ENCODE measurements at places on chromosomes 11 and 22.

- no peak for DNase-seq
Observed at GRCh38 chr22:19438298-19438697, 6.0 kb downstream of the MRPL40 start.

DNA sequence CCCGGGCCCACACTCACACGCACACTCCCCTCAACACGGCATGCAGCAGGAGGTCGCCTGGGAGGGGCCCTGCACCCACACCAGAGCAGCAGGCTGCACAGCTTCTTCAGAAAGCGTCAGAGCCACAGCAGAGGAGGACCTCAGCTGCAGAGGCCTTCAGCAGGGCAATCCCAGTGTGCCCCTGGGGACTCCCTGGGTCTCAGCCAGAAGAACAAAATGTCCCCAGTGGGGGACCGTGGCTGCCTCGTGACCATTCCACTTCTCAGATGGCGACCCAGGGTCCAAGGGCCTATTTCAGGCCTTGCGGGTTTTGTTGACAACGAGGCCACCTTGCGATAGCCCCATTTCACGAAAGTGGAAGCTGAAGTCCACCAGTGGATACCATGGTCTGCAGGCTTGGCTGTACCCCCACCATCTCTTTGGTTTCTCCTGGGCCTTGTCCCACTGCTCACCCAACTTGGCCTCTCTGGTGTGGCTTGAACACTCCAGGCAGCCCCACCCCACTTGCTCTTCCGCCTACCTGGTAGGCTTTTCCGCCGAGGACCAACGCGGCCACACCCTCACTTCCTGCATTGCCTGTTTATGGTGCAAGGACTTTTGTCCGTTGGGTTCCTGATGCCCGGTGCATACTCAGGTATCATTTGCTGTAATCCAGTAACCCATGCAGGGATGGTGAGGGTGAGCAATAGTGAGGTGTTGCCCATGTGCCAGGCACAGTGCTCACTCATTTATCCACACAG is 38.1 kb downstream of the MB start:
- DNase-seq: no peak

- no peak for DNase-seq
Observed at GRCh38 chr22:21663738-21664137, 2.1 kb upstream of the PPIL2 start.

DNA sequence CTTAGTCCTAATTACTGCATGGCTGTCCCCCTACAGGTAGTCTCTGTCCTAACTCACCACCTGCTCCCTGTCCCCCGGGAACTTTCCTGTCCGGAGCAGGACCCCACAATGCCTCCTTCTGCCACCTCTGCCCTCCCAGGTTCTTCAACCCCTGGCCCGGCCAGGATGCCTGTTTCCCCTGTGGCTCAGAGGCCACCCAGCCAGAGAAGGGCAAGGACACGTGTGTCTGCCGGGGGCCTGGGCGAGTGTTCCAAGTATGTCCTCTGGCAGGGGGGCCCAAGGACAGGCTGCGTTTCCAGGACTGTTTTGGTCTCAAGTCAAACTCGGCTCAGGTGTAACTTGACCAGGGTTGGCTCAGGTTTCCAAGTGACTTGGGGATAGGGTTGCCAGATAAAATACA is 63.8 kb downstream of the BTG4 start:
- no peak for DNase-seq

- no peak for DNase-seq
Observed at GRCh38 chr11:105236664-105237063, 97.1 kb upstream of the CARD18 start.

DNA sequence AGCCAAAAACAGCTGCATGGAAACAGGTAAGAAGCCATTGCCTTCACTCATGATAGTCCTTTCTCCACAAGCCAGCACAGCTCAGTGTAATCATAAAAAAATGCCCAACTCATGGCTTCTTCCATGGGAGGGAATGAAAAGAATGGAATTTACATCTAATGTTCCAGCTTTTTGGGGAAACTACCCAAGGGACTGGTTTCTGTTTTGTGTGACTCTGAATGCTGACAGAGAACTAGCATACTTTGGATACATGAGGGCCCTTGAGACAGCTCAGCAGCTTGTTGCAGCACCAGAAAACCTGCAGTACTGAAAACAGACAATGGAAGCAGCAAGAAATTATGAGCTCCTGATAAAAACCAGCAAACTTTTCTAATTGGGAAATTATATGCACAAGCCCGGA is 24.2 kb upstream of the HORMAD2 start:
- DNase-seq: no peak

All from left lobe of liver (tissue), 2 donors.